ENCODE measurements at places on chromosomes 4 and X.

GRCh38 chr4:84215217-84215616, 283.9 kb downstream of the NKX6-1 start:
- DNase-seq, result no peak

DNA sequence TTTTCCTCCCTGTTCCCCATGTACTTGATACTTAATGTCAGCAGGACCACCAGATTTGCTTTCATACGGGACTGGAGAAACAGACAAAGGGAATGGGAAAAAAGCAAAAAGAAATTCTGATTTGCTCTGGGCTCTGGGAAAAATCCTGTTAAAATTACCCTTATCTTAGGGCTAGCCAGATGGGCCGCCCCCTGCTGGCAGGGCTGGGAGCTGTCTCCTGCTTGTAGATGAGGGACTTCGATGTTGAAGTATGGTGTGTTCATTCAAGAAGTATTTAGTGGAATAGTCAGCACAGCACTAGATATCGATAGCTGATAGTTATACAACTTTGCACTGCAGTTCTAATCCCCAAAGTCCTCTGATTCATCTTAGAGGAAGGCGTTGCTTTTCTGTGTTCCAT, 45.8 kb downstream of the BCORL1 start:
- DNase-seq, result no peak

- no peak for DNase-seq
Observed at GRCh38 chr4:22947851-22948250, 255.1 kb downstream of the GBA3 start.

DNA sequence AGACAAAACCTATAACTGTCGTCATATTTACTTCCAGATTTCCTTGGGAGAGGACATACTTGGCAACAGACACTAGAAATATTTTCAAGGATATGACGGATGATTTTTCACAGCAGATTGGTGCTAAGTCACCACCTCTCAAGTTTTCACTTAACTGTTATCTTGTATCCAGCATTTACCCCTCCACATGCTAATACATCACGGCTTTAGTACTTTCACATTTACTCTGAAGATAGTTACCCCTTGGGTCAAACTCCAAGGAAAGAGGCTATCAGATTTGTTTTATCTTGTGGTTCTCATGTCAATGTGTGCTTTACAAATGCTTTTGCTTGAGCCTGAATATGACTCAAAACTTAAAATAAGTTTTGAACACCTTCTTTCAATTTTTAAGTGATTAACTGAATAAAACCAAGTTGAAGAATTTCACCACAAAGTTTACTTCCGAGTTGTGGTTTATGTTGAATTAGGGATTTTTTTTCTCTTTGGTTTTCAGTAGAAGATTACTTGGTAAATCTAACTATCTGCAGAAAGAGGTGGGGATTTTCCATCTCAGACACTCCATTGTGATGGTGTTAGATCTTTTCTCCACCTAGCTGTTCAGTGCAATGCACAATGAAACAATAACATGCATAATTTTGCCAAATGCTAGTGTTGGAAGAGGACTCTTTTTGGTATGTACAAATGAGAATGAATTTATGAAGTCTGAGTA, 75.4 kb upstream of the FAT1 start:
- DNase-seq, result no peak

- no peak for DNase-seq
Observed at GRCh38 chr4:77665381-77666069, 59.9 kb downstream of the CXCL13 start.

GRCh38 chr4:27000820-27001219, 140.2 kb downstream of the STIM2 start:
- no peak for DNase-seq
